ENCODE measurements at places on chromosomes 13 and 19. TPM values are rescaled to one million over a fixed set of nuclear protein-coding genes. Genes with fewer than 3 reads are reported as not detected.

Gene ZNF729
- total RNA-seq: not detected

- DNase-seq: no peak
Observed at GRCh38 chr19:2127758-2128157, 23.6 kb downstream of the AP3D1 start.

Gene ELL
- total RNA-seq: 10.8 TPM

DNA sequence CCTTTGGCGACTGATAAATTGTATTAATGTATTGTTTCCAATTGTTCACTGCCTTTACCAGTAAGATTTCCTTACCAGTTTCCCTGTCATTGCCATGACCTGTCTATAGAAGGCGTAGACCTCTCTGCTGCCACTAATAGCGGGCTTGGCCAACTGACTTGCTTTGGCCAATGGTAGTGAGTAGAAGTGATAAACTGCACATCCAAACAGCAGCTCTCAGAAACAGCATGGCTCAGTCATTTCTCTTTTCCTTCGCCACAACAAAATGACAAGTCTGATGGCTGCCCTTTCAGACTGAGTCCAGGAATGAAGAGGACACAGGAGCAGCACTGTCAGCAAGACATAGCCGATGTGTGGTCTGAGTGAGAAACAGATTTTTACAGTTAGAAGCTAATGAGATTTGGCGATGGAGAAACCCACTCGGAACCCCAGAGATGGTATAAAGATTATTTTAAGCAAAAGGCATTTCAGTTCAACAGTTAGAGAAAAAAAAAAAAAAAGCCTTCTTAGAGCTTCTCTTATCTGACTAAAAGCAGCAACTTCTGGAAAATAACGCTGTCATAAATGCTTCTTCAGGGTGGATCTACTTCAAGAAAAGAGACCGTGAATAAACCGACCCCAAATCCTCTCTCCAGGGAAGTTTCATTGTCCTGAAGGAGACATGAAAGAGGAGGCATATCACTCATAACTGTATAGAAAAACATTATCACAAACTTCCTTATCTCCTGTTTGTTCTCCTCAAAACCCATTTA, 42.0 kb upstream of the TM9SF2 start:
- DNase-seq: no peak

Gene CAMSAP3
- not detected for total RNA-seq

Gene ALKBH7
- 25.4 TPM for total RNA-seq

- DNase-seq: no peak
Observed at GRCh38 chr19:28859811-28860210, 353.1 kb downstream of the UQCRFS1 start.

DNA sequence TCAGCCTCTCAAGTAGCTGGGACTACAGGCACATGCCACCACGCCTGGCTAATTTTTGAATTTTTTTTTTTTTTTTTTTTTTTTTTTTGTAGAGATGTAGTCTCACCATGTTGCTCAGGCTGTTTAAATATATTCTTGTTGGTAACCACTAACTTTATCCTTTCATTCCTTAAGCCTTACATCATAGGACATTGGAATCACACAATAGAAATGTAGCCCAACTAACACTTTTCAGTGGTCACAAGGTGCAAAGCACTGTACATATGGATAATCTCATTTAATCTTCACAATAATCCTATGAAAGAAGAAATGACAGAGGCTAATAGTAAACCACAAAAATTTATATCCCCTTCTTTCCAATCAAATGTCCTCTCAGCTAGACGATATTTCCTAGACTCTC, 417.8 kb upstream of the DACH1 start:
- DNase-seq: peak; percentile 28

Gene TMEM238
- 0.32 TPM for total RNA-seq

DNA sequence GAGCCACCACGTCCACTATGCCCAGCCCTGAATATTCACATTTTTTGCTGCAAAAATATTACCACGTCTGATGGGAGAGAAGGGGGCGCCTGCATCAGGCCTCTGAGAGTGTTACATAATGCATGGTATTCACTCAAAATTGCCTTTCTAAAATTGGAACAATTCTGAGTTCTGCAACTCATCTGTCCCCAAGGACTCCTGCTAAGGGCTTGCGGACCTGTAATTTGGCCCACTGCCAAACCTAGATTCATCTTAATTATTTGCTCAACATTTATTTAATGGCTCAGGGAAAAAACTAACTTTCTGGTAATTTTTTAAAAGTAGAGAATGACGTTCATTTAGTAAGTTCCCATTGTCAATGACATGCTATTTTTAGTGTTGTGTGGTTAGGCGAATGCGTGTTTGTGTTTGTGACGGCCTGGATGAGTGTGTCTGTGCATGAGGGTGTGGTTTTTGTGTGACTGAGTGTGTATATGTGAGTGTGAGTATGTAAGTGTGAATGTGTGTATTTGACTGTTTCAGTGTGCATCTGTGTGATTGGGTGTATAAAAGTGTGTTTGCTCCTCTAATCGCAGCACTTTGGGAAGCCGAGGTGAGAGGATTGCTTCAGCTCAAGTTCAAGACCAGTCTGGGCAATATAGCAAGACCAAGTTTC, 8.8 kb downstream of the INAFM1 start:
- DNase-seq: no peak

Gene IL12RB1
- total RNA-seq: not detected

Gene PSG6
- not detected for total RNA-seq

Gene TUBB4A
- total RNA-seq: not detected

- DNase-seq: no peak
Observed at GRCh38 chr13:79986890-79987289, 354.0 kb downstream of the SPRY2 start.

DNA sequence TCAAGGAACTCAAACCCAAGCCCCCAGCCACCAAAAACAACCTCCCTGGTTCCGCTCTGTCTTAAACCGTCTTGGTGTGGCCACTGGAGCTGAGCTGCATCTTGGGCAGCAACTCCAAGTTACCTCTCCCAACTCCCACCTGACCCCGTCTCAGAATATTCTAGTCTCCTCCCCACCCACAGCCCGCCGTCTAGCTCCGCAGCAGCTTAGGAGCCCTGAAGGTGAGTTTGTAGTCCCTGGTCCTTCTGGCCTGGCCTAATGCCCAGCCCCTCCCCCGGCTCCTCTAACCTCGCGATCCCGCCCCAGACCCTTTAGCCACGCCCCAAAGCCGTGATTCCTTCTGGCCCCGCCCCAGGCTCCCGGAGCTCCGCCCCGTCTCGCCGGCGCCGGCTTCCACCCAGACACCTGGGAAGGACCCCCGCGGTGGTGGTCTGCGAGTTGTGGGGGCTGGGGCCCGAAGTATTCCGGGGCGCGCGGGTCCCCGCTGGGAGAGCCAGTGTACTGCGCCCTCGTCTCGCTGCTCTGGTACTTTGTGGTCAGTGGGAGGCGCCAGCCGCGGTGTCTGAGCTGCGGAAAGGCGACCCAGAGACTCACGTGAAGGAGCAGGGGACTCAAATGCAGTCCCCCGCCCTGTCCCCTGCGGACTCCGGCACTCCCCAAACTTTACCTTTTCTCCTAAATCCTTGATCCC, 2.5 kb upstream of the LHB start:
- DNase-seq: no peak

Gene ZNF814
- total RNA-seq: 4.9 TPM

GRCh38 chr13:33547035-33547434, 261.5 kb upstream of the STARD13 start:
- no peak for DNase-seq

DNA sequence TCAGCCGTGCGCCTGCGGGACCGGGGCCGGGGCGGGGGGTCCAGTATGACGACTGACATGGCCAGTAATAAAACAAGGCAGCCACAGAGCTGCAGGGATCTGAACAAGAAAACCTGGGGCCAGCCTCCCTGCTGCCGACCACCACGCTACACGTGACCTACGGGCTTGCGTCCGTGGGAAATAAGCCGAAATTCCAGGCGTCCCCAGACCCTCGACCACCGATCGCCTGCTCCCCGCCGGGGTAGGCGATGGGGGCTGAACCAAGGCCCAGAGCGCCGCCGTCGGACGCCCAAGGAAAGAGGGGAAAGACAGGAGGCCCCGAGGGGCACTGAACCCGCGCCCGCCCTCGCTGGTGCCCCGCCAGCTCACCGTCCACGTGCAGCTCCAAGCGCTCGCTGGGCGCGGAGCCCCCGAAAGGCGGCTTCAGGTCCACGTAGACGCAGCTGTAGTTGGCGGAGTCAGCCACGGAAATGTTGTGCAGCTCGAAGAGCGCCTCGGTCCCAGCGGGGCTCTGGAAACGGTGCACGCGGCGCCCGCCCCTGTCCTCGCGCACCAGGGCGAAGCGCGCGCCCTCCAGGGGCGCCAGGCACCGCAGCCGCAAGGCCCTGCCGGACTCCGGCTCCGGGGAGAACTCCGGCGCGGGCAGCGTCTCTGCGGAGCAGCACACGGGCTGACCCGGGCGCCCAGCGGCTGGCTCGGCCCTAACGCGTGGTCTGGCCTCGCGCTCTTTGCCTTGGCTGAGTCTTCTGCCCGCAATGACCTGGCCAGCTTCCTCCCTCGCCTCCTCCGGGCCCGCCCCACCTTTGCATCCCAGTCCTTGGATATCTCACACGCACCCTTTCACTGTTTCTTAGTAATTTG, 3.1 kb downstream of the A1BG start:
- no peak for DNase-seq

GRCh38 chr13:34815526-34815925, 126.5 kb upstream of the NBEA start:
- no peak for DNase-seq

Gene NMRK2
- total RNA-seq: not detected

Gene LYL1
- not detected for total RNA-seq

- no peak for DNase-seq
Observed at GRCh38 chr13:98526182-98526512, 50.8 kb downstream of the STK24 start.

DNA sequence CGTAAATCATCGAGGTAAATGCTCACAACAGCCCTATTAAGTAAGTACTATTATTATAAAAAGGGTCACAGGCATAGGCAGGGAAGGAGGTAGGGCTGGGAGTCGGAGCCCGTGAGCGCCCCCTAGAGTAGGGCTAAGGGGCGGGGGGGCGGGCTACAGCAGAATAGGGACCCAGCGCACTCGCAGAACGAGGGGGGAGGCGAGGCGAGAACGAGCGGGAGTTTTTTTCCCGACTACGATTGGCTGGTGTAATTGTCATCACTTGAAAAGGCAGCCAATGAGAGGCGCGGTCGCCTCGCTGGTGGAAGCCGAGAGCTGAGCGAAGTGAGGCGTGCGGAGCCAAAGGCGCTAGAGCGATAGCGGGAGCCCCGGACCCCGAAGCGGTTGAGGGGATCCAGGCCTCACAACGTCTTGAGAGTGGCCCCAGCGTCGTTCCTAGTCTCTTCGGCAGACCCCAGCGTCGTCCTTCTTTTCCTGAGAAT, 24.2 kb downstream of the KEAP1 start:
- peak; percentile 73 for DNase-seq

Gene ZNF554
- 1.9 TPM for total RNA-seq

- DNase-seq: no peak
Observed at GRCh38 chr13:46313432-46314257, 73.4 kb downstream of the RUBCNL start.

GRCh38 chr13:20441879-20442278, 83.8 kb downstream of the CRYL1 start:
- peak; percentile 23 for DNase-seq

GRCh38 chr13:71865874-71866334, 1.1 kb downstream of the DACH1 start:
- no peak for DNase-seq

DNA sequence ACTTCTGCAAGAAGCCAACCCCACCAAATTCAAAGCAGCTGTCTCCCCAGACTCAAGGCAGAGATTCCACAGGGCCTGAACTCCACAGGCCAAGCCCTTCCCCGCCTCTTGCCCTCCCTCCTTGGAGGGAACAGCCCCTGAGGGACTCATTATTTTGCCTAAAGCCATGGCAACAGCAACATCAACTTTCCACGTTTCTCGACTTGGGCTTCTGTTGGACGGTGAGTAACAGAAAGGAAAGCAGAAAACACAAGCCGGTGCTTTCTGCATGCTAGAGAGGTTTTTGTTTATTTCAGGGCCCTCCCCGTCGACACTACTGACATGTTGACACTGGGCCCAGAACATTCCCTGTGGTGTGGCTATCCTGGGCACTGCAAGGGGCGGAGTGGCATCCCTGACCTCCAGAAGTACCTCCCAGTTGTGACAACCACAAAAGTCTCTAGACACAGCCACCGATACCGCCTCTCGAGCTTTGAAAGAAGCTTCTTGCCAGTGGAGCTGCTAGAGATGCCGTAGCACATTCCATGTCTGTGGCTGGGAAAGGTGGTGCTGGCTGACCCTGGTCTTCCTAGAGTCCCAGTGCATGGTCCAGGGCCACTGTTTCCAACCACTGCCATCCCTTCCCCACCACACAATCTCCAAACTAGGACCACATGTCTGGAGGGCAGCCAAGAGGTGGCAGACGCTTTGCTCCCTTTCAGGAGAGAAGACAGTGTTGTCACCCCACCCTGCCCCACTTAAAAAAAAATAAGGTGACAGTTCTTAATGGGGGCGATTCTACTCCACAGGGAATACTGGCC, 12.8 kb downstream of the CAPS start:
- peak; percentile 86 for DNase-seq

Gene PSG11
- total RNA-seq: not detected

DNA sequence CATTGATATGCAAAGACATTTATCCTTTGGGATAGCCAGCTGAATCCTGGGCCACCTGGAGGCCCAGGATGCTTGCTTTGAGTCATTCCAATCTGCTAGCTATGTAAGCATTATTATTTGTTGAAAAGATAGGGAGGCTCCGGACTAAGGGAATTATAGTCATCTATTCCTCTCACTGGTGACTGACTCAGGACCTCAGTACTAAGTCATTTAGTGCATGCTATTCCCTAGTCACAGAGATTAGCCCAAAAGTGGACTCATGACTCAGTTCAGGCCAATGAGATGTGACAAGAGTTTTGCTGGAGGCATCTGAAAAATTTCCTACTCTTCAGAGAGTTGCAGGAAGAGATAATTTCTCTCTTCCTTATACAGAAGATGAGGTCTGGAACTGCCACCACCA, 67.9 kb upstream of the ITM2B start:
- no peak for DNase-seq

Gene SLC10A2
- total RNA-seq: not detected

DNA sequence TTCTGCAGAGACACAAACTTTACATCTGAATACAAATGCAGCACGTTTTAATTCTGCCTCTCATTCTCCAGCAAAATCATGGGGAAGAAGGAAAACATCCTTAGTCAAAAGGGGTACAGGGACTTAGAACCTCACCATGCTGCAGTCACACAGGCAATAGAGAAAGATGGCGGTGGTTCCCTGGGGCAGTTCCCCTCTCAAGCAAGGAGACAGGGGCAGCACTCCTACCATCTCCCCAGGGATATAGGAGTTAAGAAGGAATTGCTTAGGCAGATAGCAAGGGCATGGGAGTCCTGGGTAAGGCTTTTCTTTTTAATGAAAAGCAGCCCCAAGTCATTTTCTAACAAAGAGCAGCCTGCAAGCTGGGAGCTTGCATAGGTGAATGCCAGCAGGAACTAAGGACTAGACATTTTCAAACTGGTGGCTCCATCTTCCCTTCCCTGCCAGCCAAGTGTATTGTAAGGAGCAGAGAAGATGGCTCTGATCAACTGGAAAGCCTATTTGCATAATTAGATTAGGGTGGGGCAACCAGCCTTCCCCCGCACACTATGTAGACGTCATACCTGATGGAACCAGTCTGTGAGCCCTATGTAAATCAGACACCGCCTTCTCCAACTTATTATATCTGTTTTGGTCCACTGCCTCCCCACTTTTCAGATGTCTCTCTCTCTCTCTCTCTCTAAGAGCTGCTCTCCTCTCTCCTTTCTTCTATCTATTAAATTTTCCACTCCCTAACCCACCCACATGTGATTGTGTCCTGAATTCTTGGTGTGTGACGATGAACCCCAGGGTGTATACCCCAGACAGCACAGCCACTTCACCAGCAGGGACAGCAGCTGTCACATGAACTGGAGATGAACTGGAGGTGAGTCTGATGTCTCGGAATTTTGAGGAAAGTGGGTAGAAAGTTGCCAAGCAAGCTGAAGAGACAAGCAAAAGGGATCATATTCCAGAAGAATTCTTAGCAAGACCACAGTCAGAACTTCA, 514.5 kb downstream of the IRS2 start:
- DNase-seq: peak; percentile 92
